ENCODE measurements at places on chromosomes 5 and 9.

DNA sequence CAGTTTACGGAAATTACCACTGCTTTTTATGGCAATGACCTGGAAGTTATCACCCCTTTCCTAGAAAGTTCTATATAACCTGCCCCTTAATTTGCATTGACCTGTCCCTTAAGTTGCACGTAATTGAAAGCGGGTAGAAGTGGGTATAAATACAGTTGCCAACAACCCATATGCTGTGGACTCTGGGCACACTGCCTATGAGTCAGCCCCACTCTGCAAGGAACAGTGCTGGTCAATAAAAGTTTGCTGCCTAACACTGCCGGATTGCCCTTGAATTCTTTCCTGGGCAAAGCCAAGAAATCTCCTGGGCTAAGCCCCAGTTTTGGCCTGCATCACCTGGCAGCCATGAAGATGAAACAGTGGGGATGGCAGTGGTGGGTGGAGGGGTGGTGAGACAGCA is 23.9 kb upstream of the CLPTM1L start:
- peak; percentile 79 for DNase-seq

- peak; percentile 31 for DNase-seq
Observed at GRCh38 chr5:172420235-172420939, 33.9 kb downstream of the SH3PXD2B start.

GRCh38 chr5:149406203-149406978 is 27.3 kb upstream of the IL17B start:
- no peak for DNase-seq

GRCh38 chr9:99019510-99020331 is 76.0 kb downstream of the COL15A1 start:
- no peak for DNase-seq

DNA sequence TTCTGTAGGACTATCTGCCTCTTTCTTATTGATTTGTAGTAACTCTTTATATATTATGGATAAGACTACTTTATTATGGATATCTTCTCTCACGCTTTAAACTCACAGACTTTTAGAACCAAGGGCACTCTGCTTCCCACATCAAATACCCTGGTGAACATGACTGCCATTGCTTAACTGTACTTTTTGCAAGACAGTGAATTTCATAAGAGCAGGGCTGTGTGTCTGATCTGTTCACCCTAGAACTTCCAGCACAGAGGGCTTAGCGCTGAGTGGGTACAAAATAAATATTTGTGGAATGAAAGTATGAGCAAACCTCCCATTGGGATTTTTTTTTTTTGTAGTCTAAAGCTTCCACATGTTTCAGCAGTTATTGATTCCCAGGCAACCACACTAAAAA is 84.8 kb downstream of the CFAP77 start:
- DNase-seq: no peak

DNA sequence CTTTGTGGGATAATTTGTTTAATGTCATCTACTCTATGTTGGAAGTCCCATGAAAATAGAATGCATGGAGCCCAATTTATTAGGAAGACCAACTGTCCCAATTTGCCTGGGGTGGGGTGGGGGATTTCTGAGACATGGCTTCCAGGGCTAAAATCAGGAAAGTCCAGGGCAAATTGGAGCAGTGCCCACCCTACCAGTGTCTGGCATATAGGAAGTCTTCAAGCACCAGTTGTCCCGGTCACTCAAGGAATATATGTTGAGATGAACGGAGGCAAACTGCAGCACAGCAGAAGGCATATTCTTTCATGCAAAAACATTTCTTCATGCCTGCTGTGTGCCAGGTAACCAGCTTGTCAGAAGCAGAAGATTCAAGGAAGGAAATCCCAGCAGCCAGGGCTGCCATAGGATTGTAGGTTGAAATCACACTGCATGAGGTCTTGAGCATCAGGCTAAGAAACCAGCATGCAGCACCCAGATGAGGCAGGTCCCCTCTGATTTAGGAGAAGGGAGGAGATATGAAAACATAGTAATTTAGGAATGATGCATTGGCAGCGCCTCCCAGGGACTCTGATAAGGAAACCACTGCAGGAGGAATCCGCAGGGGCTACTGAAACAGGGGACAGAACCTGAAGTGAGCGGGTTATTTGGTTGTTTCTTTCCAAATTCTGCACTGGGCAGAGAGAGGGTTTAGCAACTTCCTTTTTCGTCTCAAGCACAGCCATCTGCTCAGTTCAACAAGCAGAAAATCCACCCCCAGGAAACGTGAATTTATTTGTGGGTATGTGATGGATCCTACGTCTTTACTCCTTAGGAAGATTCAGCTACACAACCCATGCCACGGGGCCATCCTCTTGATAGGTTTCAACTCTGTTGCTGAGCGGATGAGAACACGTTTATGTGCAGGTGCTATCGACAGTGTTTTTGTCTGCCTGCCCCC is 112.6 kb upstream of the CPEB4 start:
- no peak for DNase-seq

DNA sequence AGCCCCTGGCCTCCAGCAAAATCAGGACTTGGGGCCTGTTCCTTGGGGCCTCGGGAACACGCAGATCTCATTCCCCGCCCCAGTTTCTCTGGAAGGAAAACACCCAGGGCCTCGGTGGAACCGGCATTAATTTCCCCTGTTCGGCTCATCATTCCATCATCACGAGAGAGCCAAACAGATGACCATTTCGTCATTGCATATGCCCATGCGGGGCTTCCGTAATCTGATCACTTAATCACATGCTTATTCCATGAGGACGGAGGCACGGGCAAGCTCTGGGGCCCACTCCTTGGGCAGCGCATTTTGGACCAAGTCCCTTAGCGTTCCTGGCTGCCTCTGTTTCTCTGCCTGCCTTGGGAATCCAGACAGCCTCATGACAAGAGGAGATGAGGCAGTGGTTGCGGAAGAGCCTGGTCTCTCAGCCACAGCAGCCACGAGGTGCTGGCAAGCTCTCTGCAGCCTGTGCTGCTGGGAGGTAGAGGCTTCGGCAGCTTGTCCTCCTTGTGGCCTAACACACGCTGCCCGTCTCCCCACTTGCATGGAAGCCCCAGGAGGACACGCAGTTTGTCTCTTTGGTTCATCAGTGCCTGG is 65.0 kb upstream of the IER5L start:
- no peak for DNase-seq

- no peak for DNase-seq
Observed at GRCh38 chr9:135070964-135071735, 16.3 kb upstream of the OLFM1 start.

DNA sequence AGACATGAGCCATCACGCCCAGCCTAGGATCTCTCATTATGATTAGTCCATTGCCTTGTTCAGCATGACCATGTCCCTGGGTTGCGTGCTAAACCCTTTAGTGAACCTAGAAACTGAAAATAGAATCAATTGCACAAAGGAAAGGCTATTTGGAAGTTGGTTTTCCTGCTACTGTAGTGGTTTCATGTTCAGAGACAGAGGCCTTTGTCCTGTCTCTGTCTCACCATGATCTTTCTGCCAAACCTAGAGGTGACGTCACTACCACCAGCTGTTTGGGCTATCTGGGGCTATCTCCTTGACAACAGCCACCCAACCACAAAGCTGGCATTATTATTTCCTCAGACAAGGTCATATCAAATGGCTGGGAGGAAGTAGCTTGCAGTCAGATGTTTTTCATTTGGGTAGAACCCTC is 4.0 kb upstream of the CDK5RAP2 start:
- peak; percentile 44 for DNase-seq

GRCh38 chr5:113057557-113057984 is 81.0 kb downstream of the DCP2 start:
- no peak for DNase-seq

DNA sequence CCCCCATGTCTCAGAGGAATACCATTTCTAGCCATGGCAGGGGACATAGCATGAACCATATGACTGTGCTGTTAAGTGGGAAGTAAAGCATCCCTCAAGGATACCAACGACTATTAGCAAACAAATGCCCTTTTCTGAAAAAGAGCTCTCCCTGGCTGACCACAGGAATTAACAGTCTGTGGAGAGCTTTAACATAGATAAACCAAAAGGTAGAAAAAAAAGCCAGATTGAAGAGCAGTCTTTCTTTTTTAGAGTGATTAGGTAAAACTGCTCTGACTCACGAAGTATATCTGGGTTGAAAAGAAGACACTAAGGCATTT is 532.7 kb upstream of the DMAC1 start:
- DNase-seq: no peak

- peak; percentile 68 for DNase-seq
Observed at GRCh38 chr9:15182730-15183129, 124.3 kb downstream of the TTC39B start.

- no peak for DNase-seq
Observed at GRCh38 chr9:77743386-77743785, 95.3 kb upstream of the GNA14 start.

DNA sequence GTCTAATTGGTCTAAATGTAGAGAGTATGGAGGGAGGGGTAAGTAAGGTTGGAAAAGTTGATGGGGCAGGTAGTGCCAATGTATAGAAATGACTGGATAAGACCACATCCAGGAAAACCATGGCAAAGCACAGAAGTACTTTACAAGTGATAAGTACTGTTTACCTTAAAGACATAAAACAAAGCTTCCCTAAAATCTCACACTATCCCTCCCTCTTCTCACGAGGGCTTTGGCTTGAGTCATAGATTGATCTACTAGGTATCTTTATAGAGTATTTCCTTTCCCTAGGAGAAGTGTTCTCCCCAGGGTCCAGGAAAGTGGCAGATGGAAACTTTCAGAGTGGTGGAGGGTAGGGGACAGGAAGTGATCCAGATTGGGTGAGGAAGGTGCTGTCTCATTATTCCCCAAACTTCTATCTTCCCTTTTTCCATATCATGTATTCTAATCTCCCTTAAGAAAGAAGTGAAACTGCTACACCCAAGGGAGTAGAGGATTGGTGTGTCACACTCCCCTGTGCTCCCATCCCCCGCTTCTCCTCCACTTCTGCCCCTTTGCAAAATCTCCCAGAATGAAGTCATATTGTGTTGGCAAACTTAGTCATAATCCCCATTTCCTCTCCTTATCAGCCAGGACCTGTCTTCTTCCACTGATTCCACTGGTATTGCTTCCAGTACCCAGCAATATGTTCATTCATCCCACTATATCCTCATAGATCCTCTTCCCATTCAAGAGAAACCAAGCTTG is 14.6 kb downstream of the IL33 start:
- no peak for DNase-seq

- DNase-seq: no peak
Observed at GRCh38 chr5:94969174-94969573, 315.7 kb downstream of the MCTP1 start.

- DNase-seq: no peak
Observed at GRCh38 chr9:34971146-34971811, 13.2 kb downstream of the PHF24 start.

DNA sequence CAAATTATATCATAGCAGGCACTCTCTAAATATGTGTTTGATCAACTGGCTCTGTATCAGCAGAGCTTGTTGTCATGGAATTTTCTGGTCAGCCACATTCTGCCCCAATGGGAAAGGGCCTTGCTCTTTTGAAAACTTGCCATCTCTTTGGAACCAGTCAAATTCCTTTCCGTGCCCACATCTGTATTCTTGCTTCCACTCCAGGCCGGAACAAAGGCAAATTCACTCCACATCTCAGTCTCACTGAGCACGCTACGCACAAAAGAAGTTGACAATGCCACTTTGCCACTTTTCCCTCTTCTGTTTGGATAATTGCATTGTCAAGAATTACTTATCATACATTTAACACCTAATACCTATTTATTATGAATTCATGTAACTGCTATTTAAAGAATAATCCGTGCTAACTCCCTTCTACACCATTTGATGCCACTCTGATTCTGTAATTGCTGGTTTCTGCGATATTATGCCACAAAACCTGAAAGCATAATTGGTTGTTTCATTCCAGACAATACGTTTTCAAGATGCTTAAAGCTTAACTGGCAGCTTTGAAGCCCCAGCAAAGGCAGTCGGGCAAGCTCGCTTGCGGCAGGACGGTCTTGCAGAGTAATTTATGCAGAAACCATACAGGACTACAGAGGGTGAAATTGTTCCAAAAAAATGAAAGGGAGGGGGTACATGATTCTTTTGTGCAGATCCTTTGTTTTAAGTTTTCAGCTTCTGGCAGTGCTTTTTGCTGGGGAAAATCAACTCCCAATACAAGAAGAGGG is 277.7 kb downstream of the MSX2 start:
- DNase-seq: no peak

- DNase-seq: peak; percentile 56
Observed at GRCh38 chr9:117929868-117930267, 225.7 kb downstream of the TLR4 start.

- no peak for DNase-seq
Observed at GRCh38 chr9:104941597-104941996, 13.6 kb upstream of the ABCA1 start.

GRCh38 chr5:100644185-100644584 is 109.0 kb downstream of the FAM174A start:
- no peak for DNase-seq

DNA sequence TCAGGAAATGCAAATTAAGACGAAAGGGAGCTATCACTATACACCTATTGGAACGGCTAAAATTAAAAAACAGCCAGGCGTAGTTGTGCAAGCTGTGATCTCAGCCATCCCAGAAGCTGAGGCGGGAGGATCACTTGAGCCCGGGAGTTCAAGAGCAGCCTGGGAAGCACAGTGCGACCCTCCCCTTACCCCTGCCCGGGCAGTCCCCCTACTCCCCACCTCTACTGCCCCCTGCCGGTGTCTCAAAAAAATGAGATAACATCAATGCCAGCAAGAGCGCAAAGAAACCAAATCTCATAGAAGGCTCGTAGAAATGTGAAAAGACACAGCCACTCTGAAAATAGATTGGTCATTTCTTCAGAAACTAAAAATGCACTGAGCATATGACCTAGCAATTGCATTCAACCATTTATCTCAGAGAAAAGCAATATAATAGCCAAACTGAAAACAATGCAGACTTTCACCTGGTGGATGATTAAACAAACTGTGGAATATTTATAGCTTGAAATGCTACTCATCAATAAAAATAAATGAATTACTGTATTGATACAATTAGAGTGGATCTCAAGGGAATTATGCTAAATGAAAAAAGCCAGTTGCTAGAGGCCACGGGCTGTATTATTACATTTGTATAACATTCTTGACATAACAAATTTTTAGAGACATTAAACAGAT is 20.6 kb downstream of the OR2V2 start:
- peak; percentile 12 for DNase-seq

GRCh38 chr5:79512049-79512448 is 1.9 kb downstream of the HOMER1 start:
- DNase-seq: no peak

DNA sequence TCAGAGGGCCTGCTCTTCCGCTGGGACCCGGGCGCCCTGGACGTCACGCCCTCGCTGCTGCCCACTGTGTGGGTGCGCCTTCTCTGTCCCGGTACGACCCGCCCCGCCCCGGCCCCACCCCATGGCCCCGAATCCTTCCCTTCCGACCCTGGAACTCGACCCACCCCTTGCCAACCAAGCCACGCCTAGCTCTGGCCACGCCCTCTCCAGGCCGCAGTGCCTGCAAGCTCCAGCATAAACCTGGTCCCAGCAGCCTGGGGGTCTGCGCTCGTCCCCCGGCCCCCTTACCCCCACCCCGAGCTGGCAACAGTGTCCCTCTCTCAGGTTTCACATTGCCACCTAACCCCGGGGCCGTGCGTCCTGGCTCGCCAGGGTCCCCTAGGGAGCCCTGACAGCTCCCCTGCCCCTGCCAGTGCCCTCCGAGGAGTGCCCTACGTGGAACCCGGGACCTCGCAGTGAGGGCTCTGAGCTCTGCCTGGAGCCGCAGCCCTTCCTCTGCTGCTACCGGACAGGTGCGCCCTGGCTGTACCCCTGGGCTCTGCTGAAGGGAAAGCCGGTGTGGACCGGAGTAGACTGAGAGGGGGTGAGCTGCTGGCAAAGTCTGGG is 3.4 kb downstream of the ADGRD2 start:
- no peak for DNase-seq

- DNase-seq: no peak
Observed at GRCh38 chr5:33049298-33049697, 338.2 kb downstream of the NPR3 start.
